ENCODE measurements at places on chromosomes 3 and 15.
A peak's percentile ranks its signal among the peaks of the same experiment; 100 is the strongest.

- peak; percentile 14 for DNase-seq
Measured at GRCh38 chr3:188348435-188349244, 194.7 kb downstream of the LPP start.

- no peak for DNase-seq
Measured at GRCh38 chr3:44862226-44862637, 520 bp downstream of the TMEM42 start.

DNA sequence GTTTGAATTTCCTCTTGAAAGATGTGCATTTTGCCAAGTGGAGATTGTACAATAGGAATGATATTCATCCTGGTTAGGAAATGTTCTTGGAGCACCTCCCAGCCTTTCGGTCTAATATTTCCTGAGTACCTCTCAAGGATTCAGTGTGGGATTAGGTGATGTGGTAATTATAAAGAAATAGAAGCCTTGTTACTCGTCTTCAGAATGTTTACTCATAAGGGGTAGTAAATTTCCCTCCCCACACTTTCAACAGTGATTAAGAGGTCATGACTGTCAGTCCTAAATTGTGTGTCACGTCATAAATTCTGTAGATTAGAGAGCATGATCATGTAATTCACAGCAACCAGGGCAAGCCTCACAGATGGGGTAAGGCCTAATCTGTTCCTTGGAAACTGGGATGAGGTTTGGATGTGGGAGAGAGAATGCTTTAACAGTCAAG, 633.1 kb upstream of the TBL1XR1 start:
- no peak for DNase-seq

DNA sequence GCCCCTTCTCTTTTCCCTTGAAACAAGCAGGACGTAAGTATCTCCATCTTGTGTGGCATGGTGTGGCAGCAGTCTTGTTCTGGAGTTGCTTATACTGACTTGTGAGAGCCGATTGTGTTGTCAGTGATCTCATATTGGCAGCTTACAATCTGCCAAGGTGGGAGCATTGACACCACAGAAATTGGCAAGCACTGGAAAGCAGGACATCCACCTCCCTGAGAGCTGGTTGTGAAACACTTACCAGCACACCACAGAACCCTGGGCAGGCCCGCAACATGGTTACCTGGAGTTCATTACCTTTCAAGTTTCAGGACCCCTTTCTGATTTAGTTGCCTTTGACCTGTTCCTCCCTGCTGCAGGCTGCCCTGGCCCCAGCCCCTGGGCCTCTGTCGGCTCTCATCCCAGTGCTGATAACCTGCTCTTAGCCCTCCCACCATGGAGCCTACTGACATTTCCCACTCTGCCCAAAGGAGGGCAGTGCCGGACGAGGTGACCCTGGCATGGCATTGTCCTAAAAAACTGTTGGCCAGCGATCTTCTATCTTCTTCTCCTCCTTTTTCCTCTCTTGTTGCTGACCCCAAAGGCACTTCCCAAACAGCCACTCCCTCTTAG, 10.6 kb upstream of the ATP2B2 start:
- no peak for DNase-seq

DNA sequence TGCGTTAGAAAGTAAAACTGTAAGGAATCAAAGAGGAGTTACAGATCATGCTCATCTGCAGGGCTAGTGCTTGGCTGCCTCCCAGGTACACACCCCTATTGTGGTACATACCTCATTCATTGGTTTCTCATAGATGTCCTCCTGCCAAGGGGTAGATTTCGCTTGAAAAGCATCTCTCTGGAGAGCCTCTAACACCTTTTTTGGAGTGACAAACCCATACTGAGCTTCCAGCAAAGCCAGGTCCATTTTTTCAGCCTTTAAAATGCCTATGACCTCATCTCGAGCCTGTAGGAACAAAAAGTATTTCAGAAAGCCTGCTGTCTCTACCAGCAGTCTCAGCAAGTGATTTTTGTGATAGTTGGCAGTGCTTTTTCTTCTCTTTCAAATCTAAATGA, 112.1 kb downstream of the CMSS1 start:
- DNase-seq: no peak

DNA sequence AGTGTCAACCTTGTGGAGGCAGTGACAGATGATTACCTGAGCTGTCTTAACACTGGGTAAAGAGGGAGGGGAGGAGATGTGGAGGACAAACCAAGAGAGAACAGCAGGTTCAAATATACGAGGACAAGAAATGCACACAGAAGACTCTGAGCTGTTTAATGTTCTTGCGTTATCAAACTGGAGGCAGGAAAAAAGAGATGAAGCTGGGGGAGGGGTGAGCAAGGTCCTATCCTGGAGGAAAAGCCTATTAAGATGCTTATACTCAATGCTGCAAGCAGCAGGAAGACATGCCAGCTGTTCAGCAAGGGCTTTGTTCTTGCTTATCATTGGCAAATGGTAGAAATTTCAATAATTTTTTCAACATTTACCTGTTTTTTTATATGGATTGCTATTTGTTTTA, 345.7 kb upstream of the TRIM42 start:
- no peak for DNase-seq

- no peak for DNase-seq
Measured at GRCh38 chr3:23501201-23501802, 298.2 kb downstream of the UBE2E2 start.

DNA sequence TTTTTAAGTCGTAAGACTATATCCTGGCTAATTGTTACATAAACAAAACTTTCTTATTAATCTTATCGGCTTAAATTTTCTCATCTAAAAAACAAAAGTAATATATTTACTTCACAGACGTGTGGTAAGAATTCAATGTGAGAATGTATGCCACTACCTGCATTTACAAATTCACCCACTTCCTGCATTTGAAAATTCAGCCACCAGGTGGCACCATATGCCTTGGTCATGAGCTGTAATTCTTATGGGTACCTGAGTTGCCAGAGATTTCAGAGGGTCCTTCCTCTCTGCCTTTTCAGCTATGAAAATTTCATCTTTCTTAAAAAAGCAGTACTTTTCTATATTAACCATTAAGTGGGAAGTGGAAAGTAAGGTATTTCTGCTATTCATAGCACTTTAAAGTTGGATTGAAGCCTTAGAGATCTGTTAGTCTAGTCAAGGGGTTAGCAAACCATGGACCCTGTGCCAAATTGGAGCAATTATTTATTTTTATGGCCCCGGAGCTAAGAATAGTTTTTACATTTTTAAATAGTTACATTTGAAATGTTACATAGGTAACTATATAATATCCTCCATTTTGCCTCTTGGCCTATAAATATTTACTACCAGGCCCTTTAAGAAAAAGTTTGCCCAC, 127.8 kb downstream of the HCN4 start:
- peak; percentile 41 for DNase-seq

DNA sequence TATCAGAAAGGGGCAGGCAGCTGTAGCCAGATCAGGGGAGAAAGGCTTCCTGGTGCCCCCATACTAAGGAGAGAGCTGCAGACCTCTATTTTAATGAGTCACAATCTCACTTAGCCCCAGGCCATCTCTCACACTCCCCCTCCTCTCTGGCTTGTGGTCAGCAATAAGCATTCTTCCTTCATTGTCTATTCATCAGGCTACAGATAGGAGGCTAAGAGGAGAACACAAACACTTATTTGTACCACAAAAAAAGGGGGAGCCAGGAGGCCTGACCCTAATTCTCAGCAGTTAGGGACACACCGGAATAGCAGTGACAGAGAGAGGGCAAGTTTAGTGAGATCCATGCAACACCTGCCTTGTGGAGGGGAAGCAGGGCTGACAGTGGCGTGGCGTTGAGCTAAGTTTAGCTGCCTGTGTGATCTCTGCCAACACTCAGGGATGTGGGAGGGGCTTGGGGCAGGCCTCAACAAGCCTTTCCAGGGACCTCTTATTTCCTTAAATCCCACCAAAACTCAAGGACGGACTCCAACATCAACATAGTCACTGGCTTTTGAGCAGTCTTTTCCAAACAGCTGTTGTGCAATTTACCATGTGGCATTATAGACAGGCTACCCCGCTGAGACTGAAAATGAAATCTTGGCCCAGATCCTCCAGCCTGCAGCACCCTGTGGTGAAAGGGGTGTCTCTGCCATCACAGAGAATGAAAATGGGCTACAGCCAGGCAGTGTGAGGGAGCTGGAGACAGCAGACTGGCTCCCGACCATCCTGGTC, 191.9 kb upstream of the TSC22D2 start:
- DNase-seq: peak; percentile 89

DNA sequence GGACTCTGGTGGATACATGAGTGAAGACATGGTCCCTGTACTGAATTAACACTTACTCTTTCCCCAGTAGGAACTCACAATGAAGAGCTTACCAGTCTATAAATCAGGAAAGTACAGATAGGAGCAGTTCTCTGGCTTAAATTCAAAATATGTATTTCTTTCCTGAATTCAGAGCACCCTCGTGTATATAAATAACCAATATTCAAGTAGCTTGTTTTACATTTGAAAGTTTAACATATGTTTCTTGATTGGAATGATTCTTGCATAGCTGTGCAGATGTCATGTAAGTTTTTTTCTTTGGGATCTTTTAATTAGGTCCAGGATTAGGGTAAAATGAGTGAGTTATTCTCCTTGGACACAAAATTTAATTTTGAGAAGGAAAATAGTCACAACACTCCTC, 14.8 kb upstream of the TMPRSS7 start:
- no peak for DNase-seq

DNA sequence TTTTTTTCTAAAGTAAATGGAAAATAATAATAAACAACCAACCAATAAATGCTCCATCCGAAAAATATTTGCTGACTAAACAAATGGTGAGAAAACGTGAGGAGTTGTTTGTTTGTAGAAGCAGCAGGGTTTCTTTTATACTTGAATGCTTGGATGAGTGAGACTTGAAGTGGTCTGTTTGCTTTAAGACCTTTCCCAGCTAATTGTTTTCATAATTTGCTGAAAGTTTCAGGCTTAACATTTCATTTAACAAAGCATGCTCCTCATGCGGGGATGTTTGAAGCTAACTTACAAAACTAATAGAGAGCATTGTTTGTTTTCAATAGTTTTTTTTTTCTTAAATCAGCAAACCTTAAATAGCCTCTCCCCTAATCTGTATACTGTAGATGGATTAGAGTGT, 484.6 kb downstream of the ROBO2 start:
- DNase-seq: no peak

- no peak for DNase-seq
Measured at GRCh38 chr3:115252679-115253078, 105.6 kb upstream of the ZBTB20 start.

- DNase-seq: no peak
Measured at GRCh38 chr3:17157713-17158112, 273.0 kb downstream of the PLCL2 start.

GRCh38 chr3:182323898-182324297, 469.4 kb upstream of the ATP11B start:
- DNase-seq: no peak

- no peak for DNase-seq
Measured at GRCh38 chr15:80060356-80061006, 1.0 kb downstream of the ZFAND6 start.

GRCh38 chr3:172799246-172799645, 48.7 kb downstream of the ECT2 start:
- DNase-seq: no peak

DNA sequence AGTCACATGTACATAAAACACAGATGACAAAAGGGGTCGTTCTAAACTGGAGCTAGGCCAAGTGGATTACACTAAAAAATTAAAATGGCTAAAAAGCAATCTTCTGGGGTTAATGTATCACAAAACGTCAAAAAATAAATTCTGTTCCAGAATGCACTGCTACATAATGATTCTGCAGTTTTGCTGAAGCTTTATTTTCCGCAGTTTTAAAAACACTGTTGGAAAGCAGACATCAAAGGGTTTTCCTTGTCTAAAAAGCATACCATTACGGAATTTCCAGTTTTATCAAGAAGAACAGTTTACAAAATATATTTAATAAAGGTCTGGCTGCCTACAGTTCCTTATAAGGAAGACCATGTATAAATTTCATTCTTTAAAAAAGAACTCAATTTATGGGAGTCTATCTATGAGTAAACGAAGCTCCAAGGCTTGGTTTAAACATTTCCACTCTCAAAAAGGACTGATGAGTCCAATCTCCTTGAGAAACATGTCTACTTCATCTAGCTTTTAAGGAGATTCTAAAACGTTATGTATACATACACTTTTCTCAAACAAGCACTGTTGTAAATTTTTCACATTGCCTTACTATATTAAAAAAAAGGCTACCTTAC, 1.3 kb downstream of the DMXL2 start:
- no peak for DNase-seq

DNA sequence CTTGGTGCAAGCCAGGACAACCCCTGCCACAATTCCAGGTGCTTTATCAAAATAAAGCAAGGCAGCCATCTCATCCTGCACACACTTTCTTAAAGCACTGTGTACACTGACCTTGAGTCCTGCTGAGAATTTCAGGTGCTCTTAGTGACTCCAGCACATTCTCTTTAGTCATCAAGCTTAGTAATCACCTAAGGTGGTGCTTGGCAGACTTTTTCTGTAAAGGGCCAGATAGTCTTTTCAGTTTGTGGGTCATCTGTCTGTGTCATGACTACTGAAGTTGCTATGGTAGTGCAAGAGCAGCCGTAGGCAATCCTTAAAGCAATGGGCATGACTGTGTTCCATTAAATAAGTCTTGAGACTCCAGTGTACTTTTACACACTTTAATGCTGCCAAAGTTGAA, 36.4 kb downstream of the RIOX2 start:
- DNase-seq: no peak

- no peak for DNase-seq
Measured at GRCh38 chr3:3586843-3587646, 212.2 kb upstream of the LRRN1 start.

DNA sequence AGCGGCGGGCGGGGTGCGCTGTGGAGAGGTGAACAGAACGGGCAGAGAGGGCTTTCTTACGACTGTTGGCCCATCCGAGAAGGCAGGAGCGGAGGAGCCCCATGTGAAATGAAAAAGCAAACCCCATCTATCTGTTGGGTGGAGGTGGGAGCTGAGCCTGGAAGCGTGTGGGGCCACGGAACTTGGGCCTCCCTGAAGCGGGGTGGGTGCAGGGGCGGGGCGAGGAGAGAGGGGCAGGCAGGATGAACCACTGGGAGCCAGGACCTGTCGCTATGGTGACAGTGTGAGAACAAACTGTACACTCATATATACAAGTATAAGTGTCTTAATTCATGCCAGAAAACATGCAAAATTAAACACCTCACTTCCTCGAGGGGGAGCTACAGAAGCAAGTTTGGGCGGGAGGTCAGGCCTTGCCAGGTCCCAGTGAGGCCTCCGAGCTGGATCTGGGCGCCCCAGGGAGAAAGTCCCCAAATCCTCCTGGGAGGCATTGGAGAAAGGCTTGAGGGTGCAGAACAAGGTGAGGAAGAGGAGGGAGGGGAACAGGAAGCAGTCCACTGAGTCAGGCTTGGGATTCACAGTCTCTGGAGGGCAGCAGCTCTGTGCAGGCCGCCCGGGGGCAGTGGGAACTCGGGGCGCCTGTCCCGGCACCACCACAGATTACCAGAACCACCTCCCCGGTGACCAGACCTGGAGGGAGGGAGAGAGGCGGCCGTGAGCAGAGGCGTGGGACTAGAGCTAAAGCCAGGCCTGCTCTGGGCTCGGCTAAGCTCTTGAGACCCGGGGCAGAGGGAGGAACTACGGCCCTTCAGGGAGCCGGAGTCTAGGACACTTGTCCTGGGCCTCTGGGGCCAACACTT, 34.8 kb downstream of the RBPMS2 start:
- no peak for DNase-seq

GRCh38 chr3:169675091-169675490, 11.6 kb upstream of the MECOM start:
- no peak for DNase-seq

All from NCI-H2171 (cell line).